ENCODE measurements at places on chromosomes 6 and 20.

DNA sequence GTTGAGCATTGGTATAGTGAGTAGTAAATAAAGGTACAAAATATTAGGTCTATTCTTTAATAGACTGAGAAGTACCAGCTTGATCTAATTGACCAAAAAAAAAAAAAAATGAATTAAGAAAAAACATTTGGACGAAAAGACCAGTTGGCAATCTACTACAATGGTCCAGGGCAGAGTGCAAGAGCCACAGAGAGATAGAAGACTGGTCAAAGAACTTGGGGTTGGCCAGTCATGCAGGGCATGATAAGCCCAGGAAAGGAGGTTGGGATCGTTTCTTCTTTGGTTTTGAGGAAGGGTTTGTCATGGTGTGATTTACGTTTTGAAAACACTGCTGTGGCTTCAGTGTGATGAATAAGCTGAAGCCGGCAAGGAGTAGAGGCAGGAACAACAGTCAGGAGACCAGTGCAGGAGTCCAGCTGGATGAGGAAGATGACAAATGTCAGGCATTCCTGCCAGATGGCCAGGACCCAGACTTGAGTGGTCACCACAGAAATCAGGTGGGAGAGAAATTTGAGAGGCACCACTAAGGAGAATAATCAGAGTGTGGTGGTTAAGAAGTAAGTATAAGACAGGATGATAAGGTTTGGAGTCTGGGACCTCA lies 14.0 kb downstream of the SMLR1 start:
- DNase-seq = no peak

DNA sequence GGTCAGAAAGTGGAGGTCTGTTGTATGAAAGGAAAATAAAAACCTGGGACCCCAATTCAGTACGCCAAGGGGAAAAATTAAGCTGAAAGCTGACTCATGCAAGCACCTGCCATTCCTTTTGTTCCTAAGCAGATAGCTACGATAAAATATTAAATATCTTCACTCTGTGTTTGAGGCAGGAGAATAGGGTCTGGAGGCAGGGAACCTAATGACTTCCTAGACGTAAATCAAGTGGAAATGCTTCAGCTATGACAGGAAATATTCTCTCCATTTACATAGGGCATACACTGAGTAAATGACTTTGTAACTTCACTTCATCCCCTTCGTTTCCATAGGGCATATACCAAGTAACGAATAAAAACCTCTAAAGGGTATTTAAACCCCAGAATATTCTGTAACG lies 41.0 kb upstream of the IFNGR1 start:
- no peak for DNase-seq

- no peak for DNase-seq
Observed at GRCh38 chr20:7155282-7155681, 387.8 kb downstream of the BMP2 start.

GRCh38 chr20:36155629-36155971 lies 1.1 kb downstream of the EPB41L1 start:
- no peak for DNase-seq

DNA sequence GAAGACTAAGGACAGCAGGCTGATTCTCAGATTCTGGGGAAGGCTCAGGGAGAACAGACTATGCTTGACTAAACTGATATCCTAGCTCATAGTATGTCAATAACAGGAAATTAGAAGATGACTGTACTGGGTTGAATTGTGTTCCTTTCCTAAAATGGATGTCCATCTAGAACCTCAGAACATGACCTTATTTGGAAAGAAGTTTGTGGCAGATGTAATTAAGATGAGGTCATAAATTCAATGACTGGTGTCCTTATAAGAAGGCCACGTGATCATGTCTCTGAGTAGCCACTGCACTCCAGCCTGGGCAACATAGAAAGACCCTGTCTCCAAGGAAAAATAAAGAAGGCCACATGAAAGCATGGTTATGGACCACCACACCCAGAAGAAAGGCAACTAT lies 113.9 kb upstream of the STMND1 start:
- DNase-seq = no peak

GRCh38 chr20:49825521-49826033 lies 12.9 kb downstream of the SLC9A8 start:
- no peak for DNase-seq

DNA sequence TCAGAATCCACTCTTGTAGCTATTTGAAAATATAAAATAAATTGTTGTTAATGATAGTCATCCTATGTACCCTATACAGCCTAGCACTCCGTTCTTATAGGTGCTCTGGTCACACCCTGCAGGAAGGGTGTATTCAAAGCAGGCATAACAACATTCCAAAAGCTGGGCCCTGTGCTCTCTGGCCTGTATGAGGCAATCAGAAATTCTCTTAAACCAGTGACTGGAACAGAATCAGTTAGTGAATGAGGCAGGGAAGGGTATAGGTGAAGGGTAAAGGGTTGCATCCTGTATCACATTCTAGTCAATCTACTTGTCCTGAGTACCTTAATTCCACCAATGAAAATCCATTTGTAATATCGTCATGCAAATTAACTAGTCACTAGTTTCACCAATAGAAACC lies 154.5 kb upstream of the ZNF217 start:
- DNase-seq = no peak

DNA sequence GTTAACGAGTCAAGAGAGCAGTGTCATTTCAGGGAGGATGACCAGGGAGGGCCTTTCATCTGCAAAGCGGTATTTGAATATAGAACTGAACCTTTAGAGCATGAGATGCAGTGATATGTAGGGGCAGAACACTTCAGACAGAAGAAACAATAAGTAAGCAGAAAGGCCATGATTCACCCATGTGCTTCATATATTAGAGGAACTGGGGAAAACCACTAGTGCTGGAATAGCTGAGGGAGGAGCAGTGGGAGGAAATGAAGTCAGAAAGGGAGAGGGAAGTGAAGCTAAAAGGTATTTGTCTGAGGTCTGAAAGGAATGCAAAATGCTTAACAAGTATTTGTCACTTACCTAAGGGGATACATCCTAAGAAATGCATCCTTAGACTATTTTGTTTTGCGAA lies 391.2 kb downstream of the ADGRB3 start:
- DNase-seq = no peak

GRCh38 chr6:26260725-26261490 lies 104.1 kb upstream of the BTN3A2 start:
- DNase-seq = no peak

DNA sequence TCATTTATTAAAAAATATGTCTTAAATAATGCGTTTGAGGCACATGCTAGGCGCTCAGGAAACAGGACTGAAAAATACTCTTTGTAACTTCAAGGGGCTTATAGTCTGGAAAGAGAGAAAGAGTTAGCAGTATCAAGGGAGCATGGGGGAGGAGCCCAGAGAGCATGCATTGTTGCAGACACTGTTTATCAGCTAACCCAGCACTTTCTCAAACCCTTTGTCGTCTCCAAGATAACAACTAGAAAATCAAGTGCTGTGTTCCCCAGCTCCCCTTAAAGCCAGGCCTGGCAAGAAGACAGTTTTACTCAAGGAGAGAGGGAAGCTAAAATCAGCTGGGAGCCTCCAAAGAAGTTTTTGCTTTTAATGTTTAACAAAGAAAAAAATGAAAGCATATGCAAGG lies 98.4 kb downstream of the PERP start:
- no peak for DNase-seq
